ENCODE measurements at places on chromosomes 3 and 15.

DNA sequence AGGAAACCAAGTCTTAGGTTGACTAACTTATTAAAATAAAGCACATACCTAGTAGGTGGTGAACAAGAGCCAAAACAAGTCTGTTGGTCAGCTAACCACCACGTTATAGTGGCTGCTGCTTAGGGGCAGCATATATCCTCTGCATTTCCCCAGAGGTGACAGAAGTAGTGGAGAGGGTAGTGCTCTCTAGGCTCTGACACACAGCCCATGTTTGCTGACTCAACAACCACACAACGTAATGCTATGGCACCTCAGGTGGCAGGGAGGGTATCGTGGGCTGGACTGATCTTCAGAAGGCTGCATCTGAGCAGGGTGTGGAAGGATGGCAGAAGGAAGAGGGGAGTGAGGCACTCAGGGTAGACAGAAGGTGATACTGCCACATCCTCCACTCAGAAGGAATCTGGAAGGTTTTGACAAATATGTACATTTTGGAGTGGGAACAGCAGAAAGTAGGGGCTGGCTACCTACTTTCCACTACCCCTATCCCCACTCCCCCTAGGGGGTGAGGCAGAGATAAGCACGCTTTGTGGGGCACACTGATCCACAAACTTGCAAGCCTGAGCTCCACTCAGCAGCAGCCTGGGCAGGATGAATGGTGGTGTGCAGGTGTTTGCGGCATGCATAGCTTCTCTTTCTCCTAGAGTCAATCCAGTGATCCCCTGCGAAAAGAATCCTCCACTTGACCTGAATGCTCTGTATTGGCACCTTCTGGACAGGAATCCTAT, 178.1 kb downstream of the RORA start:
- no peak for DNase-seq

GRCh38 chr3:159829539-159830227, 159.0 kb upstream of the IL12A start:
- DNase-seq = no peak

GRCh38 chr3:68220832-68221231, 566.4 kb upstream of the SUCLG2 start:
- DNase-seq = no peak

- no peak for DNase-seq
Measured at GRCh38 chr3:128344052-128344735, 122.5 kb downstream of the DNAJB8 start.

GRCh38 chr3:69490235-69490634, 104.3 kb upstream of the FRMD4B start:
- no peak for DNase-seq

DNA sequence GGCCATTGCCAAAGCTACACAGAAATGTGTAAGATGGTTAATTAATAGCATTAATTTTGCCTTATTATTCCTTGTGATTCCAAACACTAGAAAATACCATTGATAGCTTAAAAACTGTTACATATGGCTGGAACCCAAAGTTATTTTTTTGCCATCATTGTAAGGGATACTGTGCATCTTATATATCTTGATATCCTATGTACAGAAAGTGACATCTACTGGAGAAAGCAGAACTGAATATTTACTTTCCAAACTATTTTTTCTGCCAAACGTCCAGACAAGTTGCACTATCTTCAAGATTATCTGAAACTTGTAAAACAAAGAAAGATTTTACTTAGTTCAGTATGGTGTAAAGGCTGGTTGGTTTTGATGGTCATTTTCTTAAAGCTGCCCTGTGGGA, 33.3 kb upstream of the MEIS2 start:
- DNase-seq = no peak

- no peak for DNase-seq
Measured at GRCh38 chr15:68485721-68486360, 53.9 kb upstream of the ITGA11 start.

GRCh38 chr3:89280301-89280700, 172.9 kb downstream of the EPHA3 start:
- DNase-seq = no peak

GRCh38 chr15:74402873-74403587, 30.7 kb downstream of the SEMA7A start:
- DNase-seq = no peak

DNA sequence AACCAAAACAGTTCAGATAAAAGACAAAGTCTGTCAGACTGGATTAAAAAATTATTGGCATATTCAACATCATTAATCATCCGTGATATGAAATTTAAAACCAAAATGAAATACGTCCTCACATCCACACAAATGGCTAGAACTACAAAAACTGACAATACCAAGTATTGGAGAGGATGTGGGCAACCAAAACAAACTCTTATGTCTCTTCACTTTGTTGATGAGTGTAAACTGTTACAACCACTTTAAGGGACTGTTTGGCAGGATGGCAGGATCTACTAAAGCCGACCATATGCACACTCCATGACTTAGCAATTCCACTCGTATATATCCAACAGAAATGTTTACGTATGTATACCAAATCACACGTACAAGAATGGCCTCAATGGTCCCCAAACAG, 24.8 kb upstream of the C15orf40 start:
- DNase-seq = no peak

DNA sequence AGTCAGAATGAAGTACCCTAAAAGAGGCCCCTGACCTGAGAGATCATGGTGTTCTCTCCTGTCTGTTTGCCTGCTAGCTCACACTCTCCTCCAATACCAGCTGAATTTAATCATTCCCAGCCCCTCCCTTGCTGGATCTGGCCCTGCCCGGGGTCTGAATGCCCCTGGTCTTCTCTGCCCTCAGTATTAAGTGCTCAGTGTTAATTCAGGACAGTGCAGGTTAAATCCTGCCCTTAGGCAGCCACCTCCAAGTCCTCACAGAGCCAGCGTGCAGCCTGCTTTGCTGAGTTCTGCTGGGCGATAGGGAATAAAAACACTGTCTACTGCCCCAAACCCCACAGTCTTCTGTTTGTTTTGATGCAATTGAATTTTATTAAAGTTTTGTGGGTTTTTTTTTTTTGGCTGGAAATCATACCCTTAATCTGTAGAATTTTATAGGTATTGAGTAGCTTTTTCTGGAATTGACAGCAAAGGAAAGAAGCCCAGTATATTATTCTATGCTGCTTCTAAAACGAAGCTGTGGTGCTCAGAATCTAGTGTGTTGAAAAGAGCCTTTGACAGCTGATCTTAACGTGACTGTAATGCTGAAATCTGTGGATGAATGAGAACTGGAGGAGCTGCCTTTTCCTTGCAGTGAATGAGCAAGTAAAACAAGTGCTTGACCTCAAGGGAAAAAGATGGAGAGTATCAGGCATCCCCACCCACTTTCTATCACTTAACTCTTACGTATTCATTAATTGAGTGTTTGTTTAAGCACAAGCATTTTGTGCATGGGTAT, 12.3 kb upstream of the BDH1 start:
- no peak for DNase-seq

All from foreskin melanocyte (primary cell).